Activated CD4-positive, CD25-positive, alpha-beta regulatory T cell treated with anti-CD3 and anti-CD28 coated beads, Interleukin-2, amount 50 U/mL, for 24 hours (primary cell): ENCODE measurements at places on chromosomes 5 and 9.

GRCh38 chr5:57776035-57776434, 293.4 kb upstream of the ACTBL2 start:
- ATAC-seq, result no peak

- no peak for ATAC-seq
These were observed 467.7 kb upstream of the ACO1 start for GRCh38 chr9:31916591-31917241.

DNA sequence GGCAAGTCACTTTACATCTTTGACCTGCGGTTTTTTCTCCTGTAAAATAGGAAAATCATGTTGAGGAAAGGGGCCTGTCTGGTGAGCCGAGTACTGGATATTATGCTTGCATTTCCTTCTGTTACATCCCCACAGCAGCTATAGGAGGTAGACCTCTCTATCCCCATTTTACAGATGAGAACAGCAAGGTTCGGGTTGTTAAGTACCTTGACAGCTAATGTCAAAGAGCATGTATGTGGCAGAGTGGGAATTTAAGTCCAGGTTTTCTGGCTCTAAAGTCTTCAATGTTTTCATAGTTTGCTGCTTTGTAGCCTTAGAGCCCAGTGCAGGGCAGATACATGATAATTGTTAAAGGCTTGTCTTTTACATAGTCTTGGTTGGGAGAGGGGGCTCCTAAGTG, 2.8 kb downstream of the TMEM268 start:
- ATAC-seq, result no peak

DNA sequence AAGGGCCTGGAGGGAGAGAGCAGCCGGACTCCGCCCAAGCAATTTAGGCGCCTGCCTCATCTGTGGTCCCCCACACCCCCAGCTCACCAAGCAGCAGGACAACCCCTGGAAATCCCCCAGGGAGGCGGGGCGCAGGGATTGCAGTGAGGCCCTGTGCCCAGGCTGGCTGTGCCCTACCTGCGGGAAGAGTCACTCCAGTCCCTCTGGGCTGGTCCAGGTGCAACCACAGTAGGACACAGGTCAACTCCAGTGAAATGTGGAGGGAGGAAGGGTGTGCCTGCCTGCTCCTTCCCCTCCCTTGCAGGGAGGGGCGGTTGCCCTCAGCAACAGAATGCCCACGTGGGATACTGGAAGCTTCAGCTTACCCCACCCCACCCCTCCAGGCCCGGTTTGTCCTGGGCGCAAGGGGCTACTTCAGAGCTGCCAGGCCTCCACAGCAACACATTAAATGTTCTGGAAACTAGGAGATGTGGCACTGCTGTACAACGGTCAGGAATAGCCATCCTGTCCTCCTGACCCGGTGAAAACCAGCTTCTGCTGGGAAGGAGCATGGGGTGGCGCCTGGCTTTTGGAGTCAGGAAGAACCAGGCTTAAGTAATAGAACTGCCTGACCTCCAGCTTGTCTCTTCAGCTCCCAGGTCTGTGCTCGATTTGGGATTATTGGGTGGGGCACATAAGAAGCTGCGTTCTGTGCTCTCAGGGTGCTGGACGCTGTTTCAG, 22.5 kb downstream of the ABO start:
- no peak for ATAC-seq

DNA sequence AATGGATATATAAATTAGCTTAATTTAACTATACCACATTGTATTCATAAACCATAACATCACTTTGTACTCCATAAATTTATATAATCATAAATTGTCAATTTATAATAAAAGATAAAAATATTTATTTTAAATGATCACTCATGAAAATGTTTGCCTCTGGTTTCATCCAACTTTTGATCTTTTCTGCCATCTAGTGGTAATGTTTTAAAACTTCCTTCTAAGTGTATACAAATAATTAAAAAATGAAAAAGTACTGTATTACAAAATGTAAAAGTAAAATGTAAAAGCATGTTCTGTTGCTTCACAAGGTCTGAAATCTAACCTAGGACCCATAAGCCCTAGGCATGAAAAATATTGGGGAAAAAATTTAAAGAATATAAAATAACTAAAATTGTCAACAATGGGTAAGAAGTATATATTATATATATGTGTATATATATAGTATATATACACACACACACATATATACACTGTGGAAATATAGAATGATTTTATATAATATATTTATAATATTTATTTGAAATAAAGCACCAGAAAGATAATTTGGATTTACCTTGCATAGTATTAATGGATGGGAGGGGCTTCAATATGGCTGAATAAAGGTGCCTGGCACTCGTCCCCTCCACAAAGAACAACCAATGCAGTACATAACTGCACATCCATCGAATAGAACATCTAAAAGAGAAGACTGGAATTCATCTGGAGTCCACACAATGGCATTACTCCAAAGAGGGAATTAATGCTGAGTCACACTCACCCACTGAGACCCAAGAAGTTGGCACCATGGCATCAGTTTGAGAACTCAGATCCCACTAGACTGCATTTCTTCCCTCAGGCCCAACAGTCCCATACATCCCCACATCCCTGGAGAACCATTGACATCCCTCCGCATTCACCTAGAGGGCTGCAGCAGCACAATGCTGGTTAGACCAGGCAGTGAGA, 32.5 kb downstream of the ANXA1 start:
- no peak for ATAC-seq

- ATAC-seq, result no peak
These were observed 38.9 kb upstream of the CTXN3 start for GRCh38 chr5:127609957-127610356.

- no peak for ATAC-seq
These were observed 23.1 kb downstream of the DDX31 start for GRCh38 chr9:132646726-132647125.

- no peak for ATAC-seq
These were observed 8.2 kb downstream of the NDUFA8 start for GRCh38 chr9:122151267-122151828.

GRCh38 chr5:174419540-174420132, 304.7 kb upstream of the MSX2 start:
- peak; percentile 48 for ATAC-seq

DNA sequence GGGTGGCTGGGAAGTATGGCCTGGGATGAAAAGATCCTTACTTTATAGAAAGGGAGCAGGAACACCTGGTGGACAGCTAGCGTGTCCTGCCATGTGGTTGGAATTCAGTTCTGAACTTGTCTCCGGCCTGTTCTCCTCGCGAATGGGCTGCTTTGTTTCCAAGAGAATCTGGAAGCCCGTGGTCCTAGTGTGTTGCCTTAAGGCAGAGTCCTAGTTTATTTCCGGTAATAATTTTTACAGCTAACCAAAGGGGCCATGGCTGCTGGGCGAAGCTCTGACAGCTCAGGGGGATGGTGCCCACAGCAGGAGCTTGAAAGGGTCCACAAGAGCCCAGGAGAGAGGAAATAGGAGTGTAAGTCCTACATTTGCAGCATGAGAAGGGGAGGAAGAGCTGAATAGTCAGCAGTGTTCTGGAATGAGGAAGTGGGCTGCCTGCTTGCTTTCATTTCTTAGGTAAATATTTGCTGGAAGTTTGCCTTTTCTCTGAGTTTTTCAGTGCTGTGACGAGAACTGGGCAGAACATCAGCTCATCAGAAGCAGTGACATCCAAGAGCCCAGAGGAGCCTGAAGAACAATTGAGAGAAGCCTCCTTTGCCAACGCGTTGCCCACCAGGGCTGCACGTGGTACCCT, 13.1 kb upstream of the IGFBPL1 start:
- no peak for ATAC-seq

DNA sequence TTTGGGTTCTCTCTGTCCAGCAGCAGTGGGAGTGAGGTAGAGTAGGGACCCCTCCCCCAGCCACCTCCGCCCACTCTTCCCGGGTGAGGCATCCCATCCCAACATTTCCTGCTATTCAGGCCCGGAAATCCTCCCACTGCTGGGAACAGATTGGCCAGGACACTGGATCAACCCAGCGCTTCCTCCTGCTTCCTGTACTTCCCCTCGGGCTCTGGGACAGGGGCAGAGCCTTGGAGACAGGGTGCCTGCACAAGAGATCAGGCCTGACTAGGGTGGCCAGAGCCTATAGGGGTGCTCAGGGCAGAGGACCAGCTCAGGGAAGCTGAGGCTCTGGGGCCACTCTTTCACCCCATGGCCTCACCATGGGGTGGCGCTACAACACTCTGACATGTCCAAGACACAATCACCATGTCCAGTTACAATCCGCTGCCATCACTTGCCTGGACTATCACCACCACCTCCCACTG, 14.5 kb downstream of the SH2D3C start:
- ATAC-seq, result peak; percentile 60

DNA sequence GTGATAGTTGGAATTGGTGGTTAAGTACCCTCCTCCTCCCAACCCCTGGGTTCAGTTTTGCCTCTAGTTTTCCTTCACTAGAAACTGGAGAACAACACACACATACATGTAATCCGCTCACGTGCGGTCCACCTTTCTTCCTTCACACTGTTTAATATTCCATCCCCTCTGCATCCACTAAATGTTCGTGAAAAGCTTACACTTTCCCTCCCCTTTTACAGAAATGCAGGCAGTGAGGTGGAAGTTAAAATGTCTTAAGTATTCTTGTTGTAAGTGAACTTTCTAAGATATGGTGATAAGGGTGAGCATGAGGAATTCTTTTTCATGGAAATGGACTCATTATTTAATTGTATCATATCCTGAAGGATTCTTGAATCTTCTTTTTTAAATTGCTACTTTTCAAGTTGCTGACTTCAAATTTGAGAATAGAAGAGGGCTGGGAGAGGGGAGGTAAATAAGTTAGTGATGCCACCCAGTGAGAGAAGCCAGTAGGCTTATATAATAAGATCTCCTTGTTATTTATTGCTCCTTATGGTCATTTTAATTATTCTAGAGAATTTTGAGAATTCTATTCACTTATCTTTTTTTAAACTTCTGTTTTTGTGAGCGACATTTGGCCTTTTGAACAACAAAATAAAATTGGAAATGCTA, 90.2 kb downstream of the TLE4 start:
- ATAC-seq, result no peak

DNA sequence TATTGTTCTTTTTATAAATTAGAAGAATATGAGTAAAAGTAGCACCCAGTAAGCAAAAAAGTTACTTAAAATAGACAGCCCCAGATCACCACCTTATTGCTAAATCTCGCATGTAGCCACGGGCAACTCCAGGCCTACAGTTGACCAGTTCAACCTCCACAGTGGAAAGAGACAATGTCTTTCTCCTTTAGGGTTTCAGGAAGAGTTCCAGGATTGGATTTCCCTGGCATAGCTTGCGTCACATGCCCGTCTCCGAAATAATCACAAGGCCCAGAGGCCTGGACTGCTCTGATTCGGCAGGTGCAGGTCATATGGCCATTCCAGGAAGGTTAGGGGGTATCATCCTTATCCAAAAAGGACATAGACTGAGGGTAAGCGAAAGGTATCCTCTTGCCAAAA, 9.9 kb upstream of the PFDN1 start:
- no peak for ATAC-seq

GRCh38 chr9:12697719-12698118, 4.5 kb downstream of the TYRP1 start:
- no peak for ATAC-seq

DNA sequence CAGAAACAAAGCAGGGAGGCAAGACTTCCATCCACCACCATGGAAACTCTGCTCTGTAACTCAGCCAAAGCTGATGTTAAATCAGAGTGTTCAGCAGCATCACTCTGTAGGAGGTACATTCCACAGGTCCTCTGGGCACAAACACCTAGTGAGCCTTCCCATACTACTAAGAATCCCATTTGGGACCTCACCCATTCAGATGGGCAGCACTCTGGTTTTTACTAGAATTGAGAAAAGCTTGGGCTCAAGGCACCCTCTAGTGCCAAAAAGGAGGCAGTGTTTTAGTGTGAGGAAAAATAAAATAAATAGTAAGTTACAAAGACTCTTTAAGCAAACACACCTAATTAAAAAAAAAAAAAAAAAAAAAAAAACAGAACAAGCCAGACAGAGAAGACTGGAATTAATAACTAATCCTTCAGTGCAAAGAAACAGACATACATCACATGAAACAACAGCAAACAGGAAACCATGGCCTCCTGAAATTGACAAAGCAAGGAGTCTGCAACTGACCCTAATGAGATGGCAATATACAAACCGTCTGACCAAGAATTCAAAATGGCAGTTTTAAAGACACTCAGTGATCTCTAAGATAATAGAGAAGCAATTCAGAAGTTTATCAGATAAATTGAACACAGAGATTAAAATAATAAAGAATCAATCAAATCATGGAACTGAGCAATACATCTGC, 159.5 kb downstream of the GNA14 start:
- no peak for ATAC-seq

DNA sequence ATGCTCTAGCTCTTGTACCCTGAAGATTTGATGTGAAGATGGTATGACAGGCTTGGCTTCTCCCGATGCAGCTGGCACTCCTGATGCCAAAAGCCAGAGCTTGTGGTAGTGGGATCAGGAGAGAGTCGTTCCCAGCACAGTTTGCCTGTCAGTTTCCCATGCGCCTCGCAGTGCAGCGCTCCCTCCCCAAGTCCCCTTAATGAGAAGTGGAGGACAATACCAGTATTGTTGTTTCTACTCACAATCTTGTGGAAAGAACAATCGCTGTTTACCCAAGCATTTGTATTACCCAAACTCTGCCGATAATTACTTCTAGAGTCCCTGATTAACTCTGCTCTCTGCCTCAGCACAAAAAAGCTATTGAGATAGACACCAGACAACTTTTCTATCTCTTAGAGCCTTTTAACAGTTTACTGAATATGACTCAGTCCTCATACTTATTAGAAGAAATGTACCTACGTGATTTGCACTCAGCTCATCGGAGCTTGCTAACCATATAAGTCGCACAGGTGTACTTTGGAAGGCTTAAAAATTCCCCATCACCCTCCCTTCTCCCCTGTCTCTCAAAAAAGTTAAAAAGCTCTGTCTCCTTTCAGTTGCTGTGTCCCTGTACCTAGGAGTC, 283.2 kb upstream of the TMEM161B start:
- no peak for ATAC-seq

GRCh38 chr5:125109816-125110215, 363.4 kb upstream of the ZNF608 start:
- no peak for ATAC-seq

- ATAC-seq, result no peak
These were observed 41.3 kb downstream of the VPS13A start for GRCh38 chr9:77218612-77219011.

- no peak for ATAC-seq
These were observed 35.2 kb downstream of the MARVELD2 start for GRCh38 chr5:69450116-69450515.

GRCh38 chr9:117046666-117047327, 359.7 kb downstream of the TRIM32 start:
- no peak for ATAC-seq

DNA sequence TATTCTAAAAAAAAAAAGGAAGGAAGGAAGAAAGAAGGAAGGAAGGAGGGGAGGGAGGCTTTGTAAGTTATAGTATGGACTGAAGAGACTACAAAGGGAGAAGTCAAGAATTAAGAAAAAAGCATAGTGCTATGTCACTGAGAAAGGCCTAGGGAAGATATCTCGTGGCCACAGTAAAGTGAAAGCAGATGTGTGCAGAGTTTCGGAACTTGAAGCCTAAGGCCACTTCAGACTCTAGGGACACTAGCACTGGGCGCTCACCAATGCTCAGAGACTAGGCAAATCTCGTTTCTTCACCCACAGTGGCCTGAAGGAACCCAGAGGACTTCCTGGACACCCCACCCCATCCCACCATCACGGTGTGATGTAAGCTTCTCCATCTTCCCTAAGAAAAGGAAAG, 181.4 kb upstream of the TRPM3 start:
- ATAC-seq, result no peak
